ENCODE measurements at places on chromosomes 13 and 19.

DNA sequence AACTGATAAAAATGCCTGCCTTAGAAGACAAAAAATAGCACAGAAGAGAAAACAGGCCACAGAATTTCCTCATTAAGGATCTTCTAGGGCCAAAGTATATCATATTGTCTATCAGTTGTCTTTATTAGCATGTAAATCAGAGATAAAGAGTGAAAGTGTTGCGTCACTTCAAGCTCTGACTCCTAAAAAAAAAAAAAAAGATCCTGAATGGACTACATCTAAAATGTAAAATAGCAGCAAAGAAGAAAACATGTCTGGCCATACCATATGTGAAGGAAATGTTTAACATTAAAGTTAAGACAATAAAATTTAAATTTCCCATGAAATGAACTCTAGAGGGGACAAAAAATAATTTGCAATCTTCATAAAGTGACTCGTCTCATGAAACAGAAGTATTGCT, 237.4 kb downstream of the PCDH9 start:
- no peak for DNase-seq

- no peak for DNase-seq
Measured at GRCh38 chr13:33541456-33541855, 255.9 kb upstream of the STARD13 start.

DNA sequence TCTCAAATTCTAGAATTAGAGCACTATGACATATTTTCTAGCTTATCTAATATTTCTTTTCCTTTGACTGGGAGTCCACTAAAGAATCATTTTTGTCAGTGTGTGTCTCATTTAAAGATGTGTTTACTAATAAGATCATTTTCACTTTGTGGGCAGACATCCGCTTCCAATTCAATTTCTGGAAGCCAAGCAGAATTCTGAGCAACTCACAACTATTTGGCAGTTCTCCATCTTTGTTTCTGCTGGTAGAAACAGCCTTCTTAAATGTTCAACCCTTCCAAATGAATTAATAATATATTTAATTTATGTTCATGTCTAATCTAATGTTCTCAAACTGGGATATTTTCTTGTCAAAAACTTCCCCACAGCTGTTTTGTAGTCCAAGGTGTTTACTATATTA, 411.8 kb downstream of the KCTD12 start:
- no peak for DNase-seq

DNA sequence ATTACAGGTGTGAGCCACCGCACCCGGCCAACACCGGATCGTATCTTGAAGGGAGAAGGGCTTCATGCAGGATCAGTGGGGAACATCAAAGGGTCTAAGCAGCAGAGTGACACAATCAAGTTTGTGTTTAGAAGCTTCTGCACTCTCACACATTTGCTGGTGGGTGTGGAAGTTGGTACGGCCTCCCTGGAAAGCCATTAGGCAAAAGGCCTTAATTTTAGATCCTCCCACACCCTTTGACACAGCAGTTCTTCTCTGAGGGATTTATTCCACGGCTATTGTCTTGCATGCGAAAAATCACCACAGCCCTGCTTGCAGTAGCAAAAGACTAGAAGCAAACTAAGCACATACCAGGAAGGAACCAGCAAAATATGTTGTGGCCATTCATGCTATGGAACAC, 18.3 kb upstream of the SLC1A5 start:
- no peak for DNase-seq

- DNase-seq, result no peak
Measured at GRCh38 chr19:33267706-33268105, 34.6 kb downstream of the CEBPA start.

DNA sequence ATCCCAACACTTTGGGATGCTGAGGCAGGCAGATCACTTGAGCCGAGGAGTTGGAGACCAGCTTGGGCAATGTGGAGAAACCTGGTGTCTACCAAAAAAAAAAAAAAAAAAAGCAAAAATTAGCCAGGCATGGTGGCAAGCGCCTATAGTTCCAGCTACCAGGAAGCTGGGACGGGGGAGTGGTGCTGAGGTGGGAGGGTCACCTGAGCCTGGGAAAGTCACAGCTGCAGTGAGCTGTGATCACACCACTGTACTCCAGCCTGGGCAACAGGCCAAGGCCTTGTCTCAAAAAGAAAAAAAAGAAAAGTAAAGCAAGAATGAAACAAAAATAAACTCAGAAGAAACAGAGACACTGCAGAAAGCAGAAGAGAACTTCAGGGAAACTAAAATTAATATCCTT, 31.6 kb downstream of the MTRF1 start:
- no peak for DNase-seq

DNA sequence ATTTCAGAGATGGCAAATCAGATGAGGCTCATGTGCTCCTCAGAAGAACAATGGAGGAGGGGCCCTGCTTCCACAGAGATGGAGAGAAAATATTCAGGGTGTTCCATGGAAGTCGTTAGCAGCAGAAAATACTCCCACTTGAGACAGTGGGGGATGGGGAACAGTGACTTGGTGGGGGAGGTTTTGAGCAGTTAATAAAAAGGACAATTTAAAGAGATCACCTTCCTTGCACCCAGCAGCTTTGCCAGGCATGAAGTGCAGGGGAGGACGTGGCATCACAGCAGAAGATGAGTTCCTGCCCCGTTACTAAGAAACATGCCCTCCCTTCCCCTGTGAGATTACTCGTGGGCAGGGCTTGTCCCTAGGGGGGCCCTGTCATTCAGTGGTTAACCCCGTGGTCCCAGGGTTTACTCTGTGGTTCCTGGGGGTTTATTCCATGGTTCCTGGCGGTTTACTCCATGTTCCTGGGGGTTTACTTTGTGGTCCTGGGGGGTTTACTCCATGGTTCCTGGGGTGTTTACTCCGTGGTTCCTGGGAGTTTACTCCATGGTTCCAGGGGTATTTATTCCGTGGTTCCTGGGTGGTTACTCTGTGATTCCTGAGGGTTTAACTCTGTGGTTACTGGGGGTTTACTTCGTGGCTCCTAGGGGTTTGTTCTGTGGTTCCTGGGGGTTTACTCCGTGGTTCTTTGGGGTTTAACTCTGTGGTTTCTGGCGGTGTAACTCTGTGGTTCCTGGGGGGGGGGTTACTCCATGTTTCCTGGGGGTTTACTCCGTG, 49.2 kb downstream of the TMEM255B start:
- DNase-seq, result no peak

DNA sequence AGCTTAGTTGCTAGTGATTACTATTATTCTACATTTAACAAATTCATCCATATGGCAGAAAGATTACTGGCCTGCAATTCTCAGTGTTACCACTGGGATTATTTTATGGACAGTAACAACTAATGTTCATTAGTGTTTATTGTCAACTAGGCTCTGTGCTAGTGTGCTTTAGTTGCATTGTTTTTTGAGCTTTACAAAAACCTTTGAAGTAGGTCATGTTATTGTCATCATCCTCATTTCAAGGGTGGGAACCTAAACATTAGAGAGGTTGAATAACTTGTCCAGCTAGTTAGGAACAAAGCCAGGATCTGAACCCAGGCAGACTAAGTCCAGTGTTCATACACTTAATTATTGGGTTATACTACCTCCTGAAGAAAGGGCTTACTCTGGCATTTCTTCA, 27.8 kb upstream of the TDRD3 start:
- no peak for DNase-seq

GRCh38 chr13:86840250-86841191, 830.6 kb upstream of the SLITRK5 start:
- DNase-seq, result no peak

GRCh38 chr13:111584101-111584672, 263.7 kb downstream of the TEX29 start:
- no peak for DNase-seq

GRCh38 chr13:20161951-20162300, 1.1 kb upstream of the GJA3 start:
- no peak for DNase-seq

DNA sequence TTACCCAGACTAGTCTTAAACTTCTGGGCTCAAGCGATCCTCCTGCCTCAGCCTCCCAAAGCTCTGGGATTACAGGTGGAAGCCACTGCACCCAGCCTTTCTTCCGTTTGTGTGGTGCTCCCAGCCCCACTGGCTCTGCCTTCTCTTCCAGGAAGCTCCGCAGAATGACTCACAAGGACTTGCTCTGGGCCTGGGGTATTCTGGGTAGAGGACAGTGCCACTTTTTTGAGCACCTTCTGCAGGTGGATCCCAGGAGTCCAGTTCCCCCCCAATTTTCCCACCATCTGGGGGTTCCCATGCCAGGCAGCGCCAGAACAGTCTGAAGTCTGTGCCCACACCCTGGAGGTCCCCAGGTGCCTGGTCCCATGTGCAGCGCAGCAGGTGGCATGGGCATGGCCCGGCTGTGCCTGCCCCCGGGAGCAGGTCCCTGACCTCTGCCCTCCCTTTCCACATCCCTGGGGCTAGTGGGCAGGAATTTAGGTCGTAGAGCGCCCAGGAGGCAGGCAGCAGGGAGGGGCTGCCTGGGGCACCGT, 1.6 kb downstream of the REEP6 start:
- DNase-seq, result no peak

GRCh38 chr19:7655581-7655980, 13.3 kb upstream of the RETN start:
- DNase-seq, result no peak

DNA sequence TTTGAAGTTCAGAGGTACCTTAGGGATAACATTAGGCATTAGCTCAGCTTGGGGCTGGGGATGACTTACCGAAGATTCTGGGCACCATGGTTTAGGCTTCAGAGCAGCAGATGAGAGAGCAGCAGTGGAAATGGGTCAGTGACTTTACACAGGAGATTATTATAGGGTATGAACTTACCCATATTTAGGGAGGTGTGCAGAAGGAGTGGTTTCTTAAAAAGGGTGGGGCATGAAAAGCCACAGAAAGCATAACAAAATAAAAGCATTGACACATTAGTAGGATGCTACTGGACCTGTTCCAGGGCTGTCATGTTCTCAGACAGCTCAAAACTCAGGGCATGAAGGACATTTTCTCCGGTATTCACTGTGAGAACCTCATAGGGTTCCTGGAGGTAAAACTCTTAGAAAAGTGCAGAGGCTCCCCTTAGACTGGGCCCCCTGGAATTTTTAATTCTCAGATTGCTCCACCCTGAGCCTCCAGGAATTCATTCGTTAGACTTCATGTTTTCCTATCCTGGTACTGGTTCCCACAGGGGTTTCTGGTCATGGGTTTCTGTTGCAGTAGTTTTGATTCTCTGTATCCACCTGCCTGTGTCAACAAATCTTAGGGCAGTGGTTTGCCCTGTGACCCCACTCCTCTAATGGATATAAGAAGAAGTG, 20.7 kb downstream of the IGFL1 start:
- DNase-seq, result no peak

DNA sequence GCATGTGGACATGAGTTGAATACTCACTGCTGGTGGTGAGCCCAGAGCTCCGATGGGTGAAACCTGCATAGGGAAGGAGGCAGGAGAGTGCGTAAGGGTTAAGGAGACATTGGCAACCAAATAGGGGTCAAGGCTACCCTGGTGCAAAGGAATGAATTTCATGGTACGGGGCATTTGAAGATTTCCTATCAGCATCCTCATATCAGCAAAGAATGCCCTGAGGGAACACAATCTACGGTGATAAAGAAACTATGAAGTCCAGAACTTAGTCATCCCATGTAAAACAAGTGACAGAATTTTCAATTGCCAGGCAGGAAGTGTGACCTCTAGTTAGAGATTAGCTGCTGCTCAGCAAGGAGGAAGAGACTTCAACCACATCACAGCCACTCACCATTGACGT, 64.9 kb downstream of the MBD3L1 start:
- no peak for DNase-seq

DNA sequence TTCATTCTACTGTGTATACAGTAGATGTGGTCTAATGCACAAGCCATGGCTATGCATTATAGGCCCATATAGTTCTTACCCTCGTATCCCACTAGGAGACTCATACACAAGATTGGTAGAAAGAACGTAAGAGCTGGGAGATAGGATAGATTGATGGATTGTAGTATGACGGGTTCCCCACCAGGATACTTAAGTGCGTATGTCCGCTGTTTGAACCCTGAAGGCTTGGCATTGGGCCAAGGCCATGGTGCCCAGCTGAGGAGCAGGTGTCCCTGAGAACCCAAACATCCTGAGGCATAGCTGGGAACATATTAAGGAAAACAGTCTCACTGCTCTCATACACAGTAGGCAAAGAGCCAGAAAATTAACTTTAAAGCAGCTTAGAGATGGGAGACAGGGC, 617.5 kb upstream of the KLF12 start:
- DNase-seq, result no peak

DNA sequence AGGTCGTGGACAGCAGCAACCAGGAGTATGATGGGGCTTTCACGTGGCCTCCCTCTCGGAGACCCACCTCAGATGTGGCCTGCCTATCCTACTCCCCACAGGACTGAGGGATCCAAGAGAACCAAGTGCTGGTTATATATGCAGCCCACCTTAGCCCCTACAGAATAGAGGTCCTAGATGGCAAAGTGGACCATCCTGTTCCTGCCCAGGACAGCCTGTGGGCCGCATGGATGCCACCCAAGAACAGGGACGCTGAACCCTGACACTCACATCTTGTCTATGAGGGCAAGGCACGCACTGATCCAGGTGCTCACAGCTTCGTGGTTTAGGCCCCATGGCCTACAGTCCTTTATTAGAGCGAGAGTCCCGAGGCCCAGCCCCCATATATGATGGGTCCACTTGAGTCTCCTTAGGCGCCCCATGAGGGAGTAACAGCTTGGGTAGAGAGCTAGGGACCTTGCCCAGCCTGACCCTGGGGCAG, 1.5 kb upstream of the SLC27A5 start:
- no peak for DNase-seq

DNA sequence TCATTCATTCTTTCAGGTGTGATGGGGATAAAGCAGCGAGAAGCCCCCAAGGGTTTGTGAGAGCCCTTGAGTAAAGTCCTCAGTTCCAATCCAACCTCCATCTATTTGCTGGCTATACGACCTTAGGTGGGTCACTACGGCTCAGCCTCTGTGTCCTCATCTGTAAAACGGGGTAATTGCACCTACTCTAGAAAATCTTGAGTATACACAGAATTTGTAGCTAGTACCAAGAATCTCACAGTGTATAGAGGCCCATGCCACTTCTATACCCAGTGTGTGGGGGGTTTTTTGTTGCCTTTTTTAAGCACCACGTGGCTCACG, 406 bp upstream of the DNMT1 start:
- no peak for DNase-seq

DNA sequence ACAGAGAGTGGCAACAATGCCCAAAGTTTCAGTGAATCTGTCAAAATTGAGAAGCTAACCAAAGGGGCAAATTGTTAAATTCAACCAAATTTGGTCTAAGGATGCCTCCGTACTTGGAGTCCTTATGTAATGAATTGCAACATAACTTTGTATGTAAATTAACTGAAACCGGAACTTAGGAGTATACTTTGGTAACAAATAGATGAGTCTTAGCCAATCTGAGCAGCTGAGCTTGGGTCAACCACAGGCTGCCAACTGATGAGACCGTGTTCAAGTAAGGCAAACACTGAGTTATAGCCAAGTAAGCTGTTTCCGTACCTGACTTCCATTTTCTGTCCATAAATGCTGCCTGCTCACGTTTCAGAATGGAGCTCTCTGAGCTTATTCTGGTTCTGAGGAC, 5.3 kb downstream of the VWA8 start:
- DNase-seq, result no peak

- DNase-seq, result no peak
Measured at GRCh38 chr19:12786141-12786870, 5.0 kb upstream of the JUNB start.

Data from activated T-helper 9 cell treated with anti-CD3 and anti-CD28 coated beads, Interleukin-2, amount 50 U/mL, for 16 hours (primary cell).